Osteoblast (primary cell): ENCODE measurements at places on chromosomes 6 and 20.

- no peak for DNase-seq
These were observed 54.0 kb downstream of the C6orf52 start for GRCh38 chr6:10640412-10640811.

GRCh38 chr20:53345536-53346334 lies 247.9 kb downstream of the ZNF217 start:
- DNase-seq: no peak

DNA sequence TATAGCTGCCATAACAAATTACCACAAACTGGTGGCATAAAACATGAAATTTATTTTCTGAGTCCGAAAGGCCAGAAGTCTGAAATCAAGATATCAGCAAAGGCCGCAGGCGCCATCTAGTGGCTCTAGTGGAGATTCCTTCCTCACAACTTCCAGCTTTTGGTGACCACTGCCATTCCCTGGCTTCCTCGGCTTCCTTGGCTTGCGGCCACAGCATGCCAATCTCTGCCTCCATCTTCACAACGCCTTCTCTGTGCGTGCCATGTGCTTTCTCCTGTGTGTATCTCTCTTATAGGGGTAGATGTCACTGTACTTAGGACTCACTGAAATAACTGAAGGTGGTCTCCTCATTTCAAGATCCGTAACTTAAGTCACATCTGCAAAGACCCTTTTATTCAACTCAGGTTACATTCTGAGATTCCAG lies 5.4 kb upstream of the PLAGL1 start:
- peak; percentile 93 for DNase-seq

GRCh38 chr6:89360415-89360999 lies 8.0 kb upstream of the UBE2J1 start:
- peak; percentile 39 for DNase-seq
